Stimulated activated naive CD4-positive, alpha-beta T cell treated with Interleukin-2 at 50 U/mL for 16 hours (primary cell): ENCODE measurements at places on chromosomes 16 and 17.

- DNase-seq = no peak
Measured at GRCh38 chr16:88866151-88866920, at the start of gene PABPN1L. Gene PABPN1L, minus strand, starts transcription at chr16:88866660. Its CDS starts 54 bp downstream, at chr16:88866606.

- no peak for DNase-seq
Measured at GRCh38 chr16:51148678-51149228, 2.3 kb downstream of the SALL1 start.

- DNase-seq = peak; percentile 4
Measured at GRCh38 chr17:45050481-45051059, 862 bp downstream of the DCAKD start.

GRCh38 chr17:74234486-74234885 lies 21.1 kb downstream of the TTYH2 start:
- no peak for DNase-seq

- no peak for DNase-seq
Measured at GRCh38 chr16:82111944-82112343, 58.1 kb downstream of the MPHOSPH6 start.

- no peak for DNase-seq
Measured at GRCh38 chr16:66953462-66954096, 7.5 kb upstream of the CES3 start.

DNA sequence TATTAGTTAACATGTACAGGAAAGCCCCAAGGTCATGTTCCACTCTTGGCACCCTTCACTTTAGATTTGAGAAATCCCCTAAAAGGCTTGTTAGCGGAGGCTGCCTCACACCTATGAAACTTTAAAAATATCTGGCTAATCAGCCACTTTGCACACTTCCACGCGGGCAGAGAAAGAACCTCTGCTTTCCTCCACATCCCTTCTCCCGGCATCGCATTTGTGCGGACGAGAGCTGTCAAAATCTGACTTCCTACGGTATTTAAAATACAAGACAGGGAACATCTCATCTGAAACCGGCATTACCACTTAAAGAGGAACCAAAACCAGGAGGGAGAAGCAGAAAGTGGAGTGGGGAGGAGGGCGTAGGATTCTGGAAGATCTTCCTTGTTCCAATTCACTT lies 422.3 kb downstream of the TMEM114 start:
- no peak for DNase-seq

DNA sequence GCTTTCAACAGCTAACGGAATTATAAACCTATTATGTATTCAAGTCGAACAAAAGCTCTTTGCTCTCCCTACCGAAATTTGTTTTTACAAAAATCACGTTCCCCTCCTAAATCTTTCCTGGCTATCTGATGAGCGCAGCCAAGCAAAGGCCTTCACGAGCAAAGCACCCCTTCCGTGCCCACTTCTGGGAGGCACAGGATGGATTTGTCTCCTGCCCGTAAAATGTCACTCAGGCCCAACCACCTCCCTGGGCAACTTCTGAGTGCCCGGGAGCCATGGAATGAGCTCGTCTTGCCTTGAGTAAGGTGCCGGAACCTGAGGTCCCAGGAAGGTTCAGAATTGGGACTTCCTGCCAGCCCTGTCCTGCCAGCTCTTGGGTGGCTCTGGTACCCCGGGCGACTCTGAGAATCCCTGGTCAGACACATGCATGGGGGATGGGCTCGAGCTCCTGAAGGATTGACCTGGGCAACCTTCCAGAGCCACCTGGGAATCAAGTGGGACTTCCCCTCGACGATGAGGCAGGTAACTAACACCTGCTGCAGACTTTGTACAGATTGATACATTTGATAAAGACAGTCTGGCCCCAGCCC lies 19.8 kb downstream of the SLC7A5 start:
- DNase-seq = no peak

- no peak for DNase-seq
Measured at GRCh38 chr16:20821682-20822081, 15.4 kb downstream of the REXO5 start.

DNA sequence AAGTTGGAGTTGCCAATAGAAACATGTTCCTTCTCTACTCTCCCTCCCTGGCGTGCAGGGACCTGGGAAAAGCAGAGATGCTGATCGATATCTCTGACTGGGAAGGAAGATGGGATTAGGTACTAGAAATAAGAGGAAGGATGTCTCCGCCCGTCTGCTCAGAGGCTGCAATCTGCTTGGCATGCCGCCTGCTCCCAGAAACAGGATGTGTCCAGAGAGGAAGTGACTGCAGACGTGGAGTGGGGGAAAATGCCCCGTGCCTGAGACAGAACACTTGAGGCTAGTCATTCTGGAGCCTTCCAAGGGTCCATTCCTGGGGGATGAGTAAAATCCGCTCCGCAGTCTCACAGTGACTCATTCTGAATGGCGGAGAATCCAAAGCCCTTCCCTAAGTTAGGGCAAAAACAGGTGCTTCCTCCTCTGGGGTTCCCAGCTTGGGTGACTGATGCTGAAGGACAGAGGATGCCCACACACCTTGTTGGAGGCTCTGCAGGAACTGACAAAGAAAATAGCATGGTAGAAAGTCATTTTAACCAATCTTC lies 45.0 kb upstream of the SMURF2 start:
- DNase-seq = no peak

DNA sequence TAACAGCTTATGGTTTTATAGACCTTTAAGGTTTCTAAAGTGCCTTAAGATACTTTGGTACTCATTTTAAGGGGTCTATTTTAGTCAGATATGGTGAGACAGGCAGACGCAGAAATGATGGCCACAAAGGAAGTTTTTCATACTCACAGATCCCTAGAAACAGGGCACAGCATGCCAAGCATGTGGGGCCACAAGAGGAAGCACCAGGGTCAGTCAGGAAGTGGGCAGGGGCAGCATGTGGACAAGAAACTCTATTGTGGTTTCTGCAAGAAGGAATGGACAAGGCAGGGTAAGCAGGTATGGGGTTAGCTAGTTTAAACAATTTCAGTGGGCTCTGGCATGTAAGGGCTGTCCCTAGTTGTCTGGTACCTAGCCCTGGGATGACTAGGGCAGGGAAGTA lies 8.5 kb downstream of the EFCAB3 start:
- no peak for DNase-seq

DNA sequence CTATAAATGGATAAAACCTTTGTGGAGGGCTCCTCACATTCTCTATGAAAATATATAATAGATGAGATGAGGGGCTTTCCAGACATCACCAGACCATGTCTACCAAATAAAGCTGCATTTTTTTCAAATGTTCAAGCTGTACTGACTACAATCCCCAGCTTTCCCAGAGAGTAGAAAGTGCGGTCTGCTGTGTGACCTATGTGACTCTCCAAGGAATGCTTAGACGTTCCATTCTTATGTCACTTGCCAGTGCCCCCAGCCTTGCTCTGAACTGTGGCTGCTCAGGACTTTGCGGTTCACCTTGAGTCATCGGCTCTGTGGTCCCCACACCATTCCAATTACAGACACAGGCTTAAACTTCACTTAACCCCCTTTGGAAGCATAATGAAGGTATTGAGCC lies 47.8 kb upstream of the SCNN1B start:
- DNase-seq = no peak

DNA sequence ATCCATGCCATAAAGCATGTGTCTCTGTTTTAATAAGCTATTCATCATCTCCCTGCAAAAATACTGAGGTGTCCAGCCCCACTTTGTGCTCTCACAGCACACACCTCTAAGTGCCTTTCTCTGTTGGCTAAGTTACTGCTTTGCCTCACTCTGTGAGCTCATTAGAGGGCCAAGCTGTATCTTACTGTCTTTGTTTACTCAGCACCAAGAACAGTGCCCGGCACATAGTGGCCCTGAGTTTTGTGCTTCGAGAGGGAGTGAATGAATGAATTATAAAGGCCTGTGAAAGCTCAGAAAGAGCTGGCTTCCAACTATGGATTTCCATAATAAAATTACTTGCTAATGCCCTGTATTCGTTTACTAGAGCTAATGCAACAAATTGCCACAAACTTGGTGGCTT lies 50.2 kb upstream of the NOG start:
- DNase-seq = no peak

- DNase-seq = no peak
Measured at GRCh38 chr17:10151667-10152496, 46.5 kb downstream of the GAS7 start.

DNA sequence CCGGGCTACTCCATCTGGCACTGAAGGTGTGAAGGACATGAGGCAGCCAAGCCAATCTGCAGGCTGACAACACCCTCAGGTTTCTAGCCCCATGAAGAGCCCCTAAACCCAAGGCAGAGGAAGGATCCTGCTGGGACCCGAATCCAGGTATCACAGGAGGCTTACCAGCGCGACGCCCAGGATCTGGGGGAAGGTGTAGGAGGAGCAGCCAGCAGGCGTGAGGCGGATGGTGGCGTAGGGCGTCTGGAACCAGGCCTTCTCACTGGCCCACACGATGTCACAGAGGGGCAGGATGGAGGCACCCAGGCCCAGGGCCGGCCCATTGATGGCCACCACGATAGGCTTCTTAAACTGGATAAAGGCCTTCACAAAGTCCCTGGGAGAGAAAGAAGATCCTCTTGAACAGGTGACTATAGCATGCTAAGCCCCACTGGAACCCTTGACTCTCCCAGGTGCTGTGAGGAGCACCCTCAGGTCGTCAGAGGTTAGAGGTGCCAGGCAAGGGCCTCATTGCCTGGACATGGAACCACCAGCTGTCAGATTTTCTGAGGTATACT lies 71.7 kb downstream of the DYNLRB2 start:
- DNase-seq = no peak

GRCh38 chr16:79013930-79014660 lies 586.4 kb downstream of the MAF start:
- DNase-seq = no peak

DNA sequence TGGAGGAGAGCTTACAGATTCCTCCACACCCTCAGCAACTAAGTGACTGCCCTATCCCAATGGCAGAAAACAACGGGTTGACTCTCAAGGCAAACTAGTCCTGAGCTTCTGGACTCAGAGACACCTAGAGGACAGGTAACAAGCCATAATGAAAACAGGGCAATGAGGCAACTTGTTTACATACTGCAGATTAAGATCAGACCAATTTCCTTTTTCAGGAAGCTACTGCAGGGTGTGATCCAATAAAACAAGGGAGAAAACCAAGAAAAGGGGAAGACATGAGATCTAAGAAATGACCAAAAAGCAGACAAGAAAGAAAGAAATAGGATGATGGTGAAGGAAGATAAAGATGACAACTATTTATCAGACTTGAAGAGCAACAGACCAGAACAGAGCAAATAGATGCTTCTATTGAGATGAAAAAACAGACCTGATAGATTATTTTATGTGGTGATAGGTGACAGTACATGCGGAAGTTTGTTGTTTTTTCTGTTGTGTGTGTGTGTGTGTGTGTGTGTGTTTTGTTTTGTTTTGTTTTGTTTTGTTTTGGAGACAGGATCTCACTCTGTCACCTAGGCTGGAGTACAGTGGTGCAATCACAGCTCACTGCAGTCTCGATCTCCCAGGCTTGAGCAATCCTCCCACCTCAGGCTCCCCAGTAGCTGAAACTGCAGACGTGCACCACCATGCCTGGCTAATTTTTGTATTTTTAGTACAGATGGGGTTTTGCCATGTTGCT lies 120.7 kb downstream of the GAS7 start:
- DNase-seq = no peak

DNA sequence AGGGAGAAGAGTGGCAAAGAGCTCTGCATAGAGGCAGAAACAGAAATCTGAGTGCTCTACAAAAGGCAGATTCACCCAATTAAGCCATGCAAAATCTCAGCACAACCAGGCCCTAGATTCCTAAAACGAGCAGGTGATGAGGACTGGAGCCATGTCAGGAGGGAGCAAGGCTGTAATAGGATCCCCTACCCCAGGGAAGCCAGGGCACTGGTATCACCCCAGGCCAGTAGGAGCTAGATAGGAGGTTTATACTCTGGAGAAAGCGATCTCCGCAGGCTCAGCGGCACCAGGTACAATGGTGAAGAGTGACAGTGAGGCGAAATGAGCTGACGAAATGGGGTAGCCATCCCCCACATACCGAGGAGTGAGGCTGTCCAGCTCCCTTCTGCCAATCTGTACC lies 171.5 kb downstream of the PARN start:
- no peak for DNase-seq

GRCh38 chr16:84497418-84498222 lies 6.8 kb downstream of the MEAK7 start:
- DNase-seq = no peak

DNA sequence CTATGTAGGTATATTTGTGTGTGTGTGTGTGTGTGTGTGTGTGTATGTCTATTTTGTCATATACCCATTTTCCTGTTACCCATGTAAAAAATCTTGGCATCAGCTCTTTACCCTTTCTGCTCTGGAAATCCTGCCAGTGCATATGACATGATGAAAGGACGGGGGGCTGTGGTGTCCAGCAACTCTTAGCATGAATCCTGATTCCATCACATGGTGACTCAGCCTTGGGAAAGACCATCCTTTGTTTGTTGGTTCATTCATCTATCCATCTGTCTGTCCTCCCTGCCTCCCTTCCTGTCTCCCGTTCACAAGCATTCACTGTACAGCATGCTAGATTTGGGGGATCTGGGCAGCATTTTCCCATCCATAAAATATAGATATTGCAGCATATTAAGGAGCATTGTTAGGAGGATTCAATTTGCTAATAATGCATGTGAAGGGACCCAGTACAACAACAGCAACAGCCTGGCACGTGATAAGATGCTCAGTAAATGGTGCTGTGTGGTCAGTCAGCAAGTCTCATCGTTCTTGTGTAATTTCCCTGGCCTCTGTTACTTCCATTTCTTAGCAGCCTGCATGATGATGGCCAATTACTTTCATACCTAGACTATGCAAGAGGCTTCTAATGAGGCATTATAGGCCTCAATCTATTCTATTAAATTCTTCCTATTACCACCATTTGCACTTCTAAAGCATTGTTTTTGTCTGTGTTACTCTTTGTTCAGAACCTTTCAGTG lies 191.0 kb downstream of the PRKCA start:
- no peak for DNase-seq

DNA sequence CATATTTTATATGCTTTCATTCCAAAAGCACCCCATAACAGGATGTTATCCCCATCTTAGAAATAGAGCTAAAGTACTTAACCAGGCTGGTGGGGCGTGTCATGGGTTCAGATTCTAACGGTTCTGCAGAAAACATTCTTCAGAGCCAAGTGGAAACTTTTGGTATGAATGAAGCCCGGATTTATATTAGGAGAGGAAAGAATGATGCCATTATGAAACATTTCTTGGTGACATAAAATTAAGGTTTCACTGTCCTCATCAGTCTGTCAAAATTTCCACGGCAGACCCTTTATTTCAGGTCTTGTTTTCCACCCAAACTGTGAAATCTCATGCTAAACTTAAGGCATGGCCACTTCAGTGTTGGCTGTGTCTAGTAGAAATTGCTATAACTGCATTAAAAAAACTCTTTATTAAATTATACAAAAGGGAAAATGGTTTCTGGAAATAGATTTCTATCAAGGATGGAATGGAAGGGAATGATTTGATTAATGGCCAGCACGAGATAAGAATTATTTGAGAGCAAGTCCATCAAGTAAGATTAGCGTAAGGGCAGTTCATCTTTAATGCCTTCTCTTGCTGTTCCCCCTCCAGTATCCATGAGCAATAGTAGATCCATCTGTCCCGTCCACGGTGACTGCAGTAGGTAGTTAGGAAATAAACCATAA lies 11.7 kb downstream of the PRKCA start:
- DNase-seq = peak; percentile 25

- DNase-seq = no peak
Measured at GRCh38 chr17:67046398-67046797, 2.0 kb downstream of the CACNG1 start.
